ENCODE measurements at places on chromosomes 5 and 9. TPM values are rescaled to one million over a fixed set of nuclear protein-coding genes. Genes with fewer than 3 reads are reported as not detected.

Gene CDH18
- total RNA-seq, result not detected

Gene SRD5A1
- 16.2 TPM for total RNA-seq

Gene TMC1
- total RNA-seq, result 0.19 TPM

Gene STKLD1
- total RNA-seq, result 0.41 TPM

Gene CSF1R
- total RNA-seq, result 39.0 TPM

Gene ADGRD2
- not detected for total RNA-seq

Data from mucosa of descending colon (tissue), 3 donors.